ENCODE measurements at places on chromosomes 5 and 9.

DNA sequence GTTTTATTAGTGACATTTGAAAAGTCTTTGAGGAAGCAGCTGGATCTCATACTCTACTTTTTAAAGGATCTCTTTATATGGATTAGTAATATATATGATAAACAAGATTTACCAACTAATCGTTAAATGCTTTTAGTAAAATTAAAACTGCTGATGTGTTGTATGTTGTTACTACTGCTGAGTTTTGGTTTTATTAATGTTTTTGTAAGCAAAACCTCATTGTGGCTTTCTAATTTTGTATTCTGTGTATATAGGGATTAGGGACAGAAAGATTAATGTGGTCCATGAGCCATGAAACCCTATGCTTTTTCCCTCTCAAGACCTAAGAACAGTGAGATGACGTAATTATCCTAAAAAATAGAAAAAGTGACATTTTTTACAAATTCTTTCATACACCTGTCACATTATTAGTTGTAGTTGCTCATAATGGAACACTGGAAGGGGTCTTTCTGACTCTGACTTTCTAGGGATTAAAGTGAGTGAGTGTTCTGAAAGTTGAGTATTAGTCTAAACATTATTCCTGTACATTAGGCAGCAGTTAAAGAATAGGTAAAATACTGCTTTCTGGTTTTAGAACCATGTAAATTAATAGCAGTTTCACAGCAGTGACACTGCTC, 85.9 kb downstream of the SLC12A2 start:
- no peak for DNase-seq

DNA sequence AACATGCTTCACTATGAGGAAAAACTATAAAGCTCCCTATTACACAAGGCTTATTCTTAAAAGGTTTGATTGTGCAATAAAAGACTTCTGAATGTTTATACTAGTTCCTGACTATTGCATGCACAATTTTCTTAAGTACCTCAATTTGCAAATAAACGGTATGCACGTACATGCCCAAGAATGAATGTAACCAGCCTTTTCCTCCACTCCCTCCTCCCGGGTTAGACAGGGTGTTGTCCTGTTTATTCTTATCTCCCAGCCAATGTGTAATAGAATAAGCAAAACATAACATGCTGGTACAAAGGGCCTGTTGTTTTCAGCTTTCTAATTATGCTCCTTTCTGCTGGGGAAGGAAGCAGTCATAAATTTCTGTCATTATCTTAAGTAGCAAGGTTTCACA, 79.1 kb downstream of the AOPEP start:
- no peak for DNase-seq

GRCh38 chr5:173163219-173163618, 18.9 kb downstream of the BNIP1 start:
- no peak for DNase-seq

- DNase-seq: no peak
Observed at GRCh38 chr9:81607593-81608288, 81.6 kb downstream of the TLE1 start.

GRCh38 chr9:742914-743589, 98.4 kb upstream of the DMRT1 start:
- DNase-seq: no peak

- no peak for DNase-seq
Observed at GRCh38 chr5:120552638-120553037, 88.5 kb downstream of the PRR16 start.

DNA sequence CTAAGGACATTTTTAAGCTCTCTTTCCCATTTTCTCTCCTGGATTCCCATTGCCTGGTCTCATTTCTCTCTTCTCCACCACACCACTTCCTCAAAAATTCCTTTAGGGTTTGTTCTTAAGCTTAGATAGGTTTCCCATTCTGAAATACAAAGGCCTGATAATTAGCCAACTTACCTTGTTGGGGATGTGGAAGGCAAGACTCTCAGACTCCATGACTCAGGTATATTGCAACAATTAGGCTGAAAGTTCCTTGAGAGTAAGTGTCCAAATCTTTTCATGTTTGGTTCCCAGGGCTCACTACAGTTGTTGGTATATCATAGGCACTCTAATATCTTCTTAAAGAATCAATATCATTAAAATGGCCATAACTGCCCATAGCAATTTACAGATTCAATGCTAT, 43.6 kb downstream of the FXN start:
- no peak for DNase-seq

- DNase-seq: no peak
Observed at GRCh38 chr5:84028093-84028492, 307.4 kb upstream of the HAPLN1 start.

- DNase-seq: no peak
Observed at GRCh38 chr5:18370531-18370930, 736.3 kb downstream of the TAF11L14 start.

GRCh38 chr5:115284021-115284420, 12.4 kb downstream of the CCDC112 start:
- DNase-seq: no peak

DNA sequence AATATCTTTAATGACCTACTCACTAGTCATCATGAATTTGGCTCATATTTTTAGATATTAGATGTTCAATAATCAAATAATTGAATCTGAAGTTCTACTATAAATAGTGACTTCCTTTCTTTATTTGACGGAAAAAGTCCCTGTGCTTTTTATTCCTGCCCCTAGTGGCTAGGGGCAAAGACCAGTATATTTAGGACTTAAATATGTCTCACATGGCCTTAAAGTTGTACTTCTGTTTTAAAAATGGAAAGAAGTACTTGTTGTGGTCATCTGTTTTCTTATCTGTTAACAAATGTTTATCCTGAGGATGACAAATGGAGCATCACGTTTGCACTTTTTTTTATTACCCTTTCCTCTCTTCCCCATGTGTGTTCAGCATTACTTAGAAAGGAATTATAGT, 89.2 kb upstream of the GRHPR start:
- no peak for DNase-seq

- no peak for DNase-seq
Observed at GRCh38 chr5:158368686-158369085, 509.7 kb upstream of the CLINT1 start.

GRCh38 chr9:23011669-23012068, 565.0 kb downstream of the DMRTA1 start:
- no peak for DNase-seq

GRCh38 chr5:147267082-147267832, 32.4 kb downstream of the STK32A start:
- no peak for DNase-seq

- no peak for DNase-seq
Observed at GRCh38 chr5:110288766-110289511, 437.5 kb downstream of the TMEM232 start.

DNA sequence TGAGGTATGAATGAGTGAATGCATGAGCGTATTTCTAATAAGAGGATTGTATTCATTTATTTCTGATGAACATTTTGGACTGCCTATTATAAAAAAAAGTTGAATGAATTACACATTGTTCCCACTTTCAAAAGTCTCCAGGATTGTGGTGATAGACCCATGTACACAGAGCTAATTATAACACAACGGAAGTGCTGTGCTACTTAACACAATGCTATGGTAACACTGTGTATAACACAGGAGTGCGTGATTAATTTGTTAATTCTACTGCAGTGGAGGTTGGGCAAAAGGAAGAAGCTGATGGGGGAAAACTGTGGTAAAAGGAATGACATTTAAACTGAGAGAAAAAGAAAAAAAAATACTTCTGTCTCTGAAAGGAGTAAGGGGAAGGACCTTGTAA, 147.8 kb upstream of the MEF2C start:
- DNase-seq: no peak

DNA sequence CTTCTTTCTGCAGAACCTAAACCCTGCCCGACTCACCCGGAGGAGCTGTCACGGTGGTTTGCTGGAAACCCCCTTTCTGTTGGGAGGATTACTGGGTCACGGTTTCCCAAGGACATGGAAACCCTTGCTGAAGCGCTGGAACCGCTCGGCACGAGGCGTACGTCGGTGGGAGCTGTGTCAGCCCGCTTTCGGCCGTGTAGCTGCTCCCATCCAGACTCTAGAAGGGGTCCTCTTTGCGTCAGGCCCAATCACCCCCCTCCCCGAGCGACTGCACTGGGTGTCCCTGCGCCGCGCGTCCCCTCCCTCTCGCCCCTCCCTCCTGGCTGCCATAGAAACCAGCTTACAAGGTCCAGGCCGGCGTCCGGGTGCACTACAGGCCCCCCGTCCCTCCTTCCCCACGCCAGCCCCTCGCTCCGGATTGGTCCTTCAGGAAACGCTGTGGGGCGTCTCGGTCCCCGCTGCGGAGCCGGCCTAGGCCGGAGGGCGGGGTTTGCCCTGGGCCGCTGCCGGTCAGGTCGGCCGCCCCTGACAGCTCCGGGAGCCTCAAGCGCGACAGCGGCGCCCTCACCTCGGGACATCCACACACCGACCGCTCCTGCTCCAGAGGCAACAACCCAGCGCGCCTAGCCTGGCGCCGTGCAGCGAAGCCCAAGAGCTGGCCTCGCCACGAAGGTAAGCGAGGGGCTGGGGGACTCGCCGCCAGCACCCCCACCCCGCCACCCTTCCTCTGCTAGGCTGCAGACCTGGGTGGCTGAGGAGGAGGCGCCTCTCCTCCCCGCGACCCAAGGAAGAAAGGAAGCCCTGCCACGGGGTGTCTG, at the start of gene NIM1K:
NIM1K (plus strand) TSS at position 486 of the 818 bp plus-strand sequence. CDS start 53,551 bp downstream, outside the sequence.
- peak; percentile 8 for DNase-seq

GRCh38 chr9:132068605-132069004, 11.1 kb downstream of the MED27 start:
- DNase-seq: no peak

- no peak for DNase-seq
Observed at GRCh38 chr9:14752271-14752670, 29.7 kb upstream of the CER1 start.

- no peak for DNase-seq
Observed at GRCh38 chr5:112412346-112412745, 6.7 kb downstream of the EPB41L4A start.

GRCh38 chr9:6598249-6598725, 47.2 kb downstream of the GLDC start:
- DNase-seq: no peak

DNA sequence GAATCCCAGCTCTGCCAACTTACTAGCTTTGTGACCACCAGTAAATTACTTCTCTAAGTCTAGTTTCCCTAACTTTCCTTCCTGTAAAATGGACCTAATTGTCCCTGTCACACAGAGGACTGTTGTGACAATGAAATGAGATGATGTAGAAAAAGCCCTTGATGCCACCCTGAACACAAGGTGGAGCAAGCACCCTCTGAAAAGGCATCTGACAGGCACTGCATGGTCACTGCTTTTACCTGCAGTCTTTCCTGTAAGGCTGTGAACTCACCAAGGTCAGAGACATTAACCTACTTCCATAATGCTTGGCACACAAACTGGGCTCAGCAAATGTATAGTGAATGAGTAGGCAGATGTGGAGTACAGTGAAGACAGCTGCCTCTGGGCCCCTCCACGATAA, 6.1 kb downstream of the SLC31A2 start:
- no peak for DNase-seq
